ENCODE measurements at places on chromosomes 5 and 9.

- DNase-seq, result no peak
These were observed 72.9 kb downstream of the SERINC5 start for GRCh38 chr5:80182809-80183580.

DNA sequence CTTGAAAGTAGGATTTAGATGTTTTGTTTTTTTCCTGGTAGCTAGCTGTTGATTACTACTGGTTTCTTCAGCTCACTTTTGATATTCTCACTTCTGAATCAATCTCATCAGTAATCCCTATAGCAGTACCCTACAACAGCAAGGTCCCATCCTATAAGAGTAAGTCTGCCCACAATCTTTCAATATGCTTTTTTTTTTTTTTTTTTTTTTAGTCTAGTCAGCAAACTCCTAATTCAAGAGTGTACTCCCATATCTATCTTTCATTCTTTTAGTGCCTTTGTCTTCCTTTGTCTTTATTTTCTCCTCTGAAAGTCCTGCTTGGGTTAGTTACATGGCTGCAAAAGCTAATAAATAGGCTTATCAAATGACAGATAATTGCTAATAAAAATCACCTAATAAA, 362.4 kb upstream of the RIOK2 start:
- DNase-seq, result no peak

DNA sequence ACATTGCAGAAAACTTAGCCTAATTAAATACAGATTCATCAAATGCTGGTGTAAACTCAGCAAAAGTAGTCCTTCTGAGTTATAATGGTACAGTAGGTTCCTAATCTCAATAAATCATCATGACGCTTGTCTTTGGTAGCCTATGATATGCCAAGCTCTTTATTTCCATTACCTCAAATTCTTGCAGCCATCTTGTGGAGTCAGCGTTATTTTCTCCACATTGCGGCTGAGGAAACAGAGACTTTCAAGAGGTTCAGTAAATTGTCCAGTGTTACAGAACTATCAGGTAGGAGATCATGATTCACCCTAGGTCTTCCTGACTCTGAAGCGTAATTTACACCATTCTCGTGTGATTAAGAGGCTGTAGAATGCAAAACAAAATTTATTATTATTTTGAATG, 237.2 kb downstream of the PCSK5 start:
- DNase-seq, result no peak

GRCh38 chr5:111472579-111472978, 39.8 kb downstream of the STARD4 start:
- no peak for DNase-seq

DNA sequence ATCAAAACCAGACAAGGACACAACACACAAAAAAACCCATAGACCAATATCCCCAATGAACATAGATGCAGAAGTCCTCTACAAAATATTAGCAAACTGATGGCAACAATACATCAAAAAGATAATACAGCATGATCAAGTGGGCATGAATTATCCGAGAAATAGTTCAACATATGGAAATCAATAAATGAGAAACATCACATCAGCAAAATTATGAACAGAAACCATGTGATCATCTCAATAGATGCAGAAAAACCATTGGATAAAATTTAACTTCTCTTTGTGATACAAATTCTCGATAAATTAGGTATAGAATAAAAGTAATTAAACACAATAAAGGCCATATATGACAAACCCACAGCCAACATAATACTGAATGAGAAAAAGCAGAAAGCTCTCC, 69.6 kb downstream of the C9 start:
- no peak for DNase-seq

GRCh38 chr9:35085078-35085477, 5.3 kb upstream of the FANCG start:
- DNase-seq, result no peak

- DNase-seq, result no peak
These were observed 225.0 kb downstream of the PBX3 start for GRCh38 chr9:125972012-125972729.

DNA sequence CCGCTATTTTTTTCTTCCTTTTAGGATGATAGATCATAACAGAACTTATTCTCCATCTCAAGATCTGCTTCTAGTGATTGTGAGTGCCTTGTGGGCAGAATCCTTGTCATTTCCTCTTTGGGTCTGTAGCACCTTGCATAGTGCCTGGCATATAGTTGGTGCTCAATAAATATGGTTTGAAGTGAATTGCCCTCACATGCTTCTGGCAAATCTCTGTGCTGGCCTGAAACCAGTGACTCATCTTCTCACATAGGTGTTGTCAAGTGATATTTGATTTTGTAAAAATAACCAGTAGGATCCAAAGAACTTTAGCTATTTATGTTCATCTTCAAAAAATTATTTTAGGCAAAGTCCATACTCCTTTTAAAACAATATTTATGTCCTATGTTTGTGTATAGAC, 86.7 kb downstream of the GABRG2 start:
- no peak for DNase-seq

DNA sequence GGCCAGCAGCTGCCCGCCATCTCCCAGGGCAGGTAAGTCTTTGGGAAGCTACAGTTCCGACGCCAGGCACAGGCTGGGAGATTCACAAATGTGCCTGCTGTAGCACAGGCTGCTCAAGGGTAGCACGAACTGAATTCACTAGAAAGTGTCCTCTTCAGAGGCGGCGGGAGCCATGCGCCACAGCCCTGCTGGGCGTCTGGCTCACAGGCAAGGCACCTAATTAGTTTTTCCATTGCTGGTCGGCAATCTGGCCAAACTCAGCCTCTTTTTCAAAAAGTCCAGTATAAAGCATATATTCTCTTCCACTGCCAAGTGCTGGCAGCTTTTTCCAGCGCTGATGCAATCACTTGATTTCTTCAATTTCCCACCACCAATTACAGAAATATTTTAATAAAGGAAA, 128.9 kb upstream of the RAPGEF1 start:
- no peak for DNase-seq

DNA sequence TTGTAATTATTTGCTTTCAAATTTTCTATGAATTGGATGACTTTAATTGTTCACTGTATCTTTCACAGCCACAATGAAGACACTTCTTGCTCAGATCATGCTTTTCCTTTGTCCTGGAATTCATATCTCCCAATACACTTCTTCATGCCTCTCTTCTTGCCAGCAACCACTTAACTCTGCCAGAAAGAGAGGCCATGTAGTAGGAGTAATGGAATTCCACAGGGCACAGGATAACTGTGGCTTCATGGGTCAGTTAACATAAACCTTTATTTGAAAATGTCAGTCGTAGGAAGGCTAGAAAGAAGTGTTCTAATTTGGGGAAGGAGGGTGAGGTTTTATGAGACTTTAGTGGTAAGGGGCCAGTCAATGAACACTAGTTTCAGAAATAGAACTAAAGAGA, 190.3 kb downstream of the TMEM167A start:
- no peak for DNase-seq

DNA sequence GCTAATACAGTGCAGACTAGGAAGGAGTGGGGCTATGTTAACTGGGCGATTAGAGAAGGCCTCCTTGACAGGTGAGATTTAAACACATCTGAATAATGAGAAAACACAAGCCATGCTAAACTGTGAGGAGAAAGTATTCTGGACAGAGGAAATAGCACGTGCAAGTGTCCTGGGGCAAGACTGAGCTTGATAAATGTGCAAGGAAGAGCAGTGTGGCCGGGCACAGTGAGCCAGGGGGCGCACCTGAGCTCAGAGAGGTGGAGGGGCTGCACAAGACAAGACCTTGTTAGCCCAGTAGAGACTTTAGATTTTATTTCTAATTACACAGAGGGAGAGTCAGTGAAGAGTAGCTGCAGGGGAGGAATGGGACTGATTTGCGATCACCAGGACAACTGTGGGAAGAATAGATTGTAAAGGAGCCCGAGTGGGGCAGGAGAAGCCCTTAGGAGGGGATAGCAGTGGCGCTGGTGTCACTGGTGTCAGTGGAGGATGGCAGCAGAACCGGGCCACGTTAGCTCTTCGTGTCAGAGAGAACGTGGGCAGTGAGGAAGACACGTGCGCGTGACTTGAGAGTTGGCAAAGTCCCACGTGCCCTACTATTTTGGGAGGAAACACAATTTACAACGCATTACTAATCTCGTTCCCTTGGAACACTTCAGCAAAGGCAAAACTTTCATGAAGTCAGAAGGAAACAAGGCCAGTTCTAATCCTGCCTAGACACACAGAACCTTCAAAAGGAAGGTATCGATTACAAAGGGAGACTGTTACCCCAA, 17.9 kb upstream of the C5orf47 start:
- no peak for DNase-seq

- no peak for DNase-seq
These were observed 12.7 kb downstream of the RLN1 start for GRCh38 chr9:5326893-5327548.

GRCh38 chr5:20040901-20041300, 52.9 kb upstream of the CDH18 start:
- no peak for DNase-seq
